ENCODE measurements at places on chromosomes 7 and 10.
A peak's percentile ranks its signal among the peaks of the same experiment; 100 is the strongest.

DNA sequence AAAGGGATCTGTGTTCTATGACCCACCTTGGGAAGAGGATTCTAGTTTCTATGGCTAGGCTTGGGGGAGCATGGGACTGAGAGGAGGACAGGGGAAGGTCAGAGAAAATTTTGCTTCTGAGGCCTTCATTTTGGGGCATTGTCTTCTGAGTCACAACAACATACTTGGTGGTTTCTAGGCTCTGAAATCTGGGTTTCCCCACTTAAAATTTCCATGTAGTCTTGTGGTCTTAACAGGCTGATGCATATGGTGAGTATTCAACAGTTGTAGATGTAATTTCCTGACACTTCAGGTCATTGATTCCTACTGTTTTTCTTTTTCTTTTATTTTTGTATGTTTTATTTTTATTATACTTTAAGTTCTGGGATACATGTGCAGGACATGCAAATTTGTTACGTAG lies 88.5 kb downstream of the ANKRD7 start:
- peak; percentile 54 for DNase-seq

- no peak for DNase-seq
Observed at GRCh38 chr7:43391518-43391917, 191.4 kb upstream of the STK17A start.

DNA sequence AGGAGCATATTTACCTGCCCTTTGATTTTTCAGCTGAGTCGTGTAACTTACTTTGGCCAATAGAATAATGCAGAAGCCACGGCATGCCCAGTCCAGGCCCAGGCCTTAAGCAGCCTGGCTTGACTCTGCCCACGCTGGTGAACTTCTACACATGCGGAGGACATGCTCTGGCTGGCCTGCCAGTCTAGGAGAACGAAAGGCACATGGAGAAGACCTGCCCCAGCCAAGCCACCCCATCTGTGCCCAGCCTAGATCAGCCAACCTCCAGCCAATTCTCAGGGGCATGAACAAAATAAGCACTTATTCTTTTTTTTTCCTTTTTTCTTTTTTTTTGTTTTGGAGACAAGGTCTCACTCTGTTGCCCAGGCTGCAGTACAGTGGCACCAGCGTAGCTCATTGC lies 112.7 kb upstream of the NANOS1 start:
- DNase-seq: no peak

GRCh38 chr7:90654718-90655427 lies 58.8 kb downstream of the CDK14 start:
- DNase-seq: no peak

- no peak for DNase-seq
Observed at GRCh38 chr10:86446987-86447386, 74.6 kb downstream of the WAPL start.

DNA sequence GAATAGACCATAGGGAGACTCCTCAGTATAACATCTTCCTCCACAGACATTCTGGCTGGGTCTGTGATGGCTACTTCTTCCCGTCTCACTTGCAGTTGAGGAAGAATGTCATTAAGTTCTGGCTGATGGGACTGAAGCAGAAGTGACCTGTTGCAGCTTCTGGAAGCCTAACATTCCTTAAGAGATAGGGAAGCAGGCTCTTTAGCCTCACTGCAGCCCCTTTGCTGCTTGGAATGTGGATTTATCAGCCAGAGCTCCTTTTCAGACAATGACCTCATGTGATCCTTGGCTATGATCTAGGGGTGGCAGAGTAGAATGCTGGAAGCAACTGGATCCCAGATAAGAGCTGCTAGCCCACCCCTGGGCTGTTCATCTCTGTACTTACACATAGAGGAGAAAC lies 142.5 kb downstream of the RNF216 start:
- no peak for DNase-seq

DNA sequence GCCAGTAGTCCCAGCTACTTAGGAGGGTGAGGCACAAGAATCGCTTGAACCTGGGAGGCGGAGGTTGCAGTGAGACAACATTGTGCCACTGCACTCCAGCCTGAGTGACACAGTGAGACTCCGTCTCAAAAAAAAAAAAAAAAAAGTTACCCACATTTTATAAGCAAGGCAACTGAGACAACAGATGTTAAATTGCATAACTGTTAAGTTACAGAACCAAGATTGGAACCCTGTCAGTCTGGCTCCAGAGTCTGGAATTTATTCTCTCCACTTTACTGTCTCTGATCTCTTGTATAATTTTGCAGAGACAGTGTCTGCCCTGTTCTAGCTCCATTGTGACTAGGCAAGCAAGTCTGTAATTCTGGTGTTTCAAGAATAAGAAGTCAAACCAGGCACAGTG lies 6.2 kb upstream of the ITGB1 start:
- DNase-seq: no peak

DNA sequence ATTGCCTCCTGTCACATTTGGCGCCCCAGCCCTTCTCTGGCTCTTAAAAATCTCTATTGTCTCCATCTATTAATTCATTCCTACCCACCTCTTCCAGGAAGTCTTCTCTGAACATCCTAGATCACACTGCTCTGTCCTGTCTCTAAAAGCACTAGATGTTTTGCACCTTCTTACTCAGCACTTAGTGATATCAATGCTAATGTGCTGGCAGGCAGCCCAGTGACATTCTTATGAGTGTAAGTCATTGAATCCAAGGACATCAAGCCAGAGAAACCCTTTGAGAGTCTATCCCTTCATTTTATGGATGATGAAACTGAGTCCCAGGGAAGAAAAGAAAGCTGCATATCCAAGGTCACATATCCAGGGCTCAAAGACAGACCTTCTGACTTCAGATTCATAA lies 48.3 kb upstream of the PAX2 start:
- peak; percentile 19 for DNase-seq

DNA sequence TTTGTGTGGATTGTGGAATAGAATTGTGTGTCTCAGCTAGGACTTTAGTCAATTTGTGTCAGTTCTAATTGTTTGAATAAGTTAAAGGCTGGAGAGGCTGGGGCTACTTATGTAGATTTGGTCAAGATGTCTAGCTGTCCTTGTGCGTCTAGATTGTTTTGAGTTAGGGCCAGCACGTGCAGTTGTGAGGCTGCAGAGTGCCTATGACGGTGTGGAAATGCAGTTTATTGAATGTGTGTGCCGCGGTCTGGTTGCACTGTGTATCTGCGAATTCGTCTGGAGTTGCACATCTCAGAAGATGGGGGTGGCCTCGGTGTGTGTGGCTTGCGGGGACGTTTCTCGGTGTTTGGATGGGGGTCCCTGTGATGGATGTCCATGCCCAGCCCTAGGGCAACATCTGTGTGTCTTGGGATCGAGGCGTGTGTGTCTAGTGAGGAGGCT lies 10.2 kb downstream of the EMX2 start:
- no peak for DNase-seq

- DNase-seq: peak; percentile 34
Observed at GRCh38 chr10:28734938-28735759, 57.8 kb downstream of the BAMBI start.

- DNase-seq: no peak
Observed at GRCh38 chr10:24872790-24873182, 79.6 kb downstream of the PRTFDC1 start.

GRCh38 chr7:71769326-71769725 lies 637.4 kb downstream of the GALNT17 start:
- DNase-seq: no peak

Data from activated CD4-positive, alpha-beta T cell treated with anti-CD3 and anti-CD28 coated beads, Interleukin-2, Interleukin-6, amounts not matched to agents 100 ng/mL and 50 ng/mL, durations not matched to agents 16 hours and 8 hours (primary cell).